ENCODE measurements at places on chromosomes 2 and 18. TPM values are rescaled to one million over a fixed set of nuclear protein-coding genes. Genes with fewer than 3 reads are reported as not detected.

DNA sequence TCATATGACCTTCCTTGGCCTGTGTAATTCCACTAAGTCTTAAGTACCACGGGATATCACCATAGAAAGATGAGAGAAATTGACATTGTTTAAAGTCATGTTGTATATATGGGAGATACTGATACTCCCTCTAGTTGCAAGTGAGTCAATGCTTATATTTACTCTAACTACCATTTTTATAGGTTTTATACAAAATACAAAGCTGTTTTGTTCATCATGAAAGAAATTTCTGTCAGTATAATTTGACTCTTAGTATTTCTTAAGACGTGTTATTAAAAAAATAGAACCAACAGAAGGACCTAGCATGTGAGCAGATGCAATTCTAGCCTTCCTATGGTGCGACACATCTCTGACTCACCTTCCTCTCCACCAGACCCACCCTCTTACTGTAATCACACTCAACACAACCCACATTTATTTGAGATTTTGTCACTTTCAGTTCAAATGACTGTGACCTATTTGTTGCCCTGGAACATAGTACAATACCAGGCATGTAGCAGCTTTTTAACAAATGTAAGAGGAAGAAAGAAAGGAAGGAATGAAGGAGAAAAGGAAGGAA lies 453.1 kb downstream of the CMPK2 start:
- H3K4me1 ChIP-seq = no peaks in the 10 kb centered on the region
- H3K36me3 ChIP-seq = no peaks in the 10 kb centered on the region
- no peaks in the 10 kb centered on the region for H3K27me3 ChIP-seq
- H3K4me3 ChIP-seq = no peak overlapping the region
- no peak for DNase-seq
- H3K27ac ChIP-seq = no peak overlapping the region

DNA sequence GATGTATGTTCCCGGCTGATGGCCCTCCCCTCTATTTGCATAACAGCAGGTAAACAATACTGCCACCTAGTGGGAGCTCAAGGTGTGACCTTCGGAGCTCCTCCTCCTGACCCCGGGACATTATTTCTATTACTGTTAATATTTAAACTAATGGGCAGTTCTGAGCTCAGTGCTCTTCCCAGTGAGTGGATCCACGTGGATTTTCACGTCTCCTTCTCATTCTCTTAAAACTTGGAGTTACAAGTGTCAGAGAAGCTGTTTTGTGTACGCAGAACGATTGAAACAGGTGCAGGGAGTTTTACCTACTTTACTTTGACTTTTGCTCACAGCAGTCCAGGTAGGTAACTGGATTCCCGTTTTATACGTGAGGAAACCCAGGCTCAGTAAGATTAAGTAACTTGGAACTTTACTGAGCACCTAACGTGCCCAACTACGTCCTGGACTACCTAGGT lies 127.3 kb downstream of the PRKCE start:
- H3K27ac ChIP-seq = no peak overlapping the region
- peak; percentile 34 for DNase-seq
- peaks cover 5% of the 10 kb centered on the region for H3K4me1 ChIP-seq
- H3K4me3 ChIP-seq = no peak overlapping the region

GRCh38 chr2:157480182-157480961 lies 36.5 kb upstream of the CYTIP start:
- DNase-seq = peak; percentile 62
- H3K4me1 ChIP-seq = peaks cover 95% of the 10 kb centered on the region
- H3K27me3 ChIP-seq = no peaks in the 10 kb centered on the region
- peak overlapping the region; percentile 99 for H3K27ac ChIP-seq

DHRS9 gene
- 1.6 TPM for total RNA-seq

NT5C1B gene
- total RNA-seq = not detected

VSNL1 gene
- not detected for total RNA-seq

PRPF40A gene
- total RNA-seq = 172 TPM

DNA sequence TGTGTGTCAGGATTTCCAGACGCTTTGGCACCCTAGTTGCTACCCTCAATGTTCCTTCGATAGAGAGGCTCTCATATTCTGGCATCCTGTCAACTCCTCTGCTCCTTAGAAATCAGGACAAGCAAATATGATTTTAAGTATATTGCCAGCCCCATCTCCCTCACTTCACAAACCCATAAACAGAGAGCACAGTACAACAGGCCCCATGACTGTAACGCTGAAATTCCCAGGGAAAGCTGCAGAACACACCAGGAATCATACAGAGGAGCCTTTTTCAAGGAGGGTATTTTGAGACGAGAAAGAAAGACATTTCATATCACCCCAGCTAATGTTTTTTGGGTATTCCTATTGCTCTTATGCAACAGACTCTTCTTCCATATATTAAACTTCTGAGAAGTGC lies 162.9 kb downstream of the NAPG start:
- DNase-seq = no peak
- no peaks in the 10 kb centered on the region for H3K4me1 ChIP-seq
- H3K4me3 ChIP-seq = no peak overlapping the region

DNA sequence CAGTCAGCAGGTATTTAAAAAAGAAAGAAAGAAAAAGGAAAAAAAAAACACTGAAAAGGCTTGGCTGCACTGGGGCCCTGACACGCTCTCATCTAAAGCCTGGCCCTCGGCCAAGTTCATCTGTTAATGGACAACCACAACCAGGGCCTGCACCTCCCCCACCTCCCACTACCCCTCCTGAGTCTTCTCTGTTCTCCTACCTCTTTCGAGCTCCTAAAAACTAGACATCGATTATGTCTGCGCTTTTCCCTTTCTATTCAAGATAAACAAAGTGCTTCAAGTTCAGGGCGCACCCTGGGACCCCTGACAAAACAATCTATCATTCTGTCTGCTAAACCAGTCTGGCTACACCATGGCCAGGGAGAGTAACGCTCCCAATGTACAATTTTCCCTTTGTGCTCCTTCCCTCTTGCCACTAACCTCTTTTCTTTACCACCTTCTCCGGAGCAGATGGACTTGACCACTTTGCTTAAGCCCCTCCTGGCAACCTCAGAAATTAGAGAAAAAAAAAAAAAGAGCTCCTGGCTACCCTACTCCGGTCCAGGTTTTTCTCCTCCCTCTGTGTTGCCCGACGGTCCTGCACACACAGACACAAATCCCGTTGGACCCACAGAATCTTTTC lies 22.7 kb downstream of the BCL11A start:
- no peaks in the 10 kb centered on the region for H3K4me1 ChIP-seq
- DNase-seq = no peak
- H3K27me3 ChIP-seq = peaks cover 25% of the 10 kb centered on the region
- no peak overlapping the region for H3K27ac ChIP-seq
- no peaks in the 10 kb centered on the region for H3K36me3 ChIP-seq

GRCh38 chr2:38982498-38982897 lies 92.8 kb downstream of the ARHGEF33 start:
- no peak overlapping the region for H3K4me3 ChIP-seq
- DNase-seq = no peak
- H3K36me3 ChIP-seq = peaks cover 35% of the 10 kb centered on the region
- H3K27me3 ChIP-seq = no peaks in the 10 kb centered on the region

GRCh38 chr18:45102863-45103262 lies 422.2 kb downstream of the SETBP1 start:
- no peaks in the 10 kb centered on the region for H3K36me3 ChIP-seq
- no peak overlapping the region for H3K4me3 ChIP-seq
- DNase-seq = no peak
- H3K27ac ChIP-seq = no peak overlapping the region
- no peaks in the 10 kb centered on the region for H3K4me1 ChIP-seq

DNA sequence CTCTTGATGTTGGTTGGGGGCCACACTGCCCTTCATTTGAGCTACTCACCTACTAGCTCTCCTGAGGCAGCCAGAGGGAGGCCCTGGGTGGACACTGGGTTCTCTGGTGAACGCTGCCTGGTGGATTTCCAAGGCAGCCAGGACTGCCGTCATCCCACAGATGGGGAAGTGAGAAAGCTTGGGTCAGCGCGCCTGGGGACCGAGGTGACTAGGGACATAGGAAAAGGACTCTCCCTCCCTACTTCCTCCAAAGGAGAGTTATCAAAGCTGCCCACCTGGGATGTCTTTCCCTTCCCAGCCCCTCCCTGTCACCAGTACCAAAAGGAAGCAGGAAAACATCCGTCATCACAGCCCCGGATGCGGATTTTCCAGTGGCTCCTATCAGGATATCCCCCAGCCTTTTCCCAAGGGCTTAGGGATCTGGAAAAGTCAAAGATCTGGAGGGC lies 3.8 kb upstream of the SEMA4C start:
- H3K27me3 ChIP-seq = peaks cover 30% of the 10 kb centered on the region
- DNase-seq = no peak
- H3K4me1 ChIP-seq = peaks cover 26% of the 10 kb centered on the region
- H3K36me3 ChIP-seq = peaks cover 3% of the 10 kb centered on the region

GRCh38 chr2:201715459-201715858 lies 17.0 kb upstream of the MPP4 start:
- H3K4me1 ChIP-seq = no peaks in the 10 kb centered on the region
- H3K36me3 ChIP-seq = peaks cover 20% of the 10 kb centered on the region
- no peak overlapping the region for H3K4me3 ChIP-seq
- H3K27me3 ChIP-seq = no peaks in the 10 kb centered on the region

SLC8A1 gene
- 1.8 TPM for total RNA-seq

DNA sequence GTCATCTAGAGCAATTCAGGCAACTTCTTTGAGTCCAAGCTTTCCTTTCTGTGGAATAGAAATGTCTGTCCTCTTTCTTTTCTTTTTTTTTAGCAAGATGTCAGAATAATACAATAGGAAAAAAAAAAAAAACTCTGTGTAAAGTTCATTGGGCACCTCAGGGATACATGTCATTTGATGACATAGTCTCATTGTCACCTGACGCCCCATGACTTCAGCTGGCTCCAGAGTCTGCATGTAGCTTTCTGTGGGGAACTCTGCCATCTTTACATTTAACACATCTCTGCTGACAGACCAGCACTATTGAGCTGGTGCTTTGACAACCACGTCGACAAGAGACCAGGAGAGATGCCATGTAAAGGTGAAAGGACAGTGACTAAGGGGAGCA lies 172.5 kb upstream of the KLF7 start:
- H3K36me3 ChIP-seq = no peaks in the 10 kb centered on the region
- peak overlapping the region; percentile 31 for H3K4me3 ChIP-seq
- H3K4me1 ChIP-seq = peaks cover 53% of the 10 kb centered on the region
- DNase-seq = no peak
- H3K27me3 ChIP-seq = no peaks in the 10 kb centered on the region
- peak overlapping the region; percentile 84 for H3K27ac ChIP-seq

GATA6 gene
- total RNA-seq = not detected

DNA sequence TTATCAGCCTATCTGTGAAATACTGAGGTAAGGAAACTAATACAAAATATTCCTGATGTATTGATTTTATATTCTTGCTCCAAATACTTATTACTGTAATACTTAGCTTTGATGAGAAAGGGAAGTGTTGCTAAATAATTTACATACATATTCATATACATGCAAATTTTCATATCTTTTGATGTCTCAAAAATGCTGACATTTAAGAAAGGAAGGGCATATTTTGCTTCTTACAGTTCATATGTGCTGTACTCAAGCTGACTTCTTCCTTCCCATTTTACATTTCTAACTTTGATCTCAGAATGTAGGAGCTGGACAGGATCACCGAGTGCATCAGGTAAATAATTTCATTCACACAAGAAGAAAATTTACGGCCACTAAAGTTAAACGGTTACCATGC lies 399.2 kb upstream of the VWC2L start:
- H3K27me3 ChIP-seq = no peaks in the 10 kb centered on the region
- DNase-seq = no peak
- H3K36me3 ChIP-seq = no peaks in the 10 kb centered on the region
- H3K4me3 ChIP-seq = no peak overlapping the region

GRCh38 chr18:58394602-58395425 lies 234.1 kb downstream of the ALPK2 start:
- no peak overlapping the region for H3K27ac ChIP-seq
- H3K36me3 ChIP-seq = no peaks in the 10 kb centered on the region
- peaks cover 2% of the 10 kb centered on the region for H3K4me1 ChIP-seq
- H3K4me3 ChIP-seq = no peak overlapping the region

CDH19 gene
- not detected for total RNA-seq

R3HDM1 gene
- total RNA-seq = 64.0 TPM
